ENCODE measurements at places on chromosomes 11 and 22.

DNA sequence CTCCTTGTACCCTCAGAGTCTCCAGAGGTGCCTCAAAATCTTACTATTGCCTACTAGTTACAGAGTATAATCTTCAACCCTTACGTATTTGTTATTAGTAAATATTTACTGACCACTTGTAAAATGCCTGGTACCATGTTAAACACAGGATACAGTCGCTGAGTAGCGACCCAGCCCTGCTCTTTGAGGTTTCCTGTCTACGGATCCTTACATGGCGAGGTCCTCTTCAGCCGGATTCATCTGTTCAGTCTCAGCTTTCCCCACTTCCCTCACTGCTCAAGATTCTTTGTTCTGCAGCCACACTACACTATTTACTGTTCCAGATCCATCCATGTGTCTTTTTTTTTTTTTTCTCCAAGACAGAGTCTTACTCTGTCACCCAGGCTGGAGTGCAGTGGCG, 13.2 kb upstream of the TTC36 start:
- DNase-seq: no peak

GRCh38 chr11:44876906-44877305, 73.8 kb downstream of the TP53I11 start:
- DNase-seq: no peak

DNA sequence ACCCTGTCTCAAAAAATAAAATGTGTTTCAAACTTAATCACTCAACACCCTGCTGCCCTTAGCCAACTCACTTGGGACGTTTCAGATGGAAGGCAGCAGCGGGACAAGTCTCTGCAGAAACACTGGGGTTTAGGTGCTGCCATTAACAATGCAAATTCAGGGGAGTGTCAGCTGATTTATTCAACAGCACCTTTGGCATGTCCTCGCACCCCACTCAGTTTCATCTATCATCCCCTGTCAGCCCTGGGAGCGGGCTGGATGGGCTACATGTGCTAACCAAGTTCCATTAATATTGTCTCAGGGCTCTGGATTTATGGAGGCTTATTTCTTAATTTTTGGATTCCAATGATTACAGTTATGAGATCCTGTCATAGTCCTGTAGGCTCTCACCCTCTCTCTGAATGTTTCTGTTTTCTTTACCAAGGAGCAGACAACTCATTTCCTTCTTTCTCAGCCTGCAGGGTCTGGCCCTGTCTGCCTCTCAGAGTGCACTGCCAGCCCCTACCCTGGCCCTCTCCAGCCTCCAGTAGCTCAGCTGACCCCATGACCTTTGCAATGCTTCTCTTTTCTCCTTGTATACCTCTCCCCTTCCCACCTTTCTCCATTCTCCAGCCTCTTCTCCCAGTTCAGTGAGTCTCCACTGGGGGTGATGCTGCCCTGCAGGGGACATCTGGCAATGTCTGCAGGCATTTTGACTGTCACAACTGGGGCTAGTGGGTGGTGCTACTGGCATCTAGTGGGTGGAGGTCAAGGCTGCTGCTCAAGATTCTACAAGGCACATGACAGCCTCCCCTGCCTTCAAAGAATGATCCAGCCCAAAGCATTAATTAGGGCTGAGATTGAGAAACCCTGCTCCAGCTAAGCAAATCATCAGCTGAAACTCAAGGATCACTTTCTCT, 79.0 kb downstream of the APIP start:
- no peak for DNase-seq

DNA sequence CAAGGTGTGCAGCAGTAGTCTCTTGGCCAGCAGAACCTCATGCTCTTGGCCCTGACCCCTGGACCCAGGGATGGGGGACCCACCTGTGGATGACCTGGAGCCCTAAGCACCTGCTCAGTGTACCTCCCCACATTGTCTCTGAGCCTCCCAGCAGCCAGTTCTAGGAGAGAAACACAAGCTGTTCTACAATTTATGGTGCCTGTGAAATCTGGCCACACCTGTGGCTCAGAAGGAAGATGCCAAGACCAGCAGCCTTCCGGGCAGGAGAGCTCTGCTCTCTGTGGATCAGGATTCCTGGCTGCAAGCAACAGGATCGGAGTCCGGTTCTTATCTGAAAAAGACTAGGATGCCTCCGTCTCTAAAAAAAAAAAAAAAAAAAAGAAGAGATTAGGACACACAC, 103.6 kb upstream of the ANO1 start:
- no peak for DNase-seq

DNA sequence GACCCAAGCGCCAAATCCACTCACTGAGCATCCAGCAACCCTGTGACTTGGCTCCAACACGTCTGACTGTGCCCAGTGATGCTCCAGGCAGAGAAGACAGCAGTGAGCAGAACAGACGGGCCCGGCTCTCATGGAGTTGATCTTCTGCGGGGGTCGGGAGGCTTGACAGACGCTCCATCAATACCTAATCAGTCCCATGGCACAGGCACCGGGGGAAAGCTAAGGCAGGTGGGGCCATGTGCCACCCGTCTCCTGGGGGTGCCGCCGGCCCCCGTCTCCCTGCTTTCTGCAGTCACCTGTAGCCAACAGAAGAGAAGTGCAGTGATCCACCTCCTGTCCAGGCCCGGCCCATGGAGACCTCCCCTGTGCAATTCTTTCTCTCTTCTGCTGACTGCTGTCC, 47.5 kb downstream of the LINC01488 start:
- DNase-seq: no peak

DNA sequence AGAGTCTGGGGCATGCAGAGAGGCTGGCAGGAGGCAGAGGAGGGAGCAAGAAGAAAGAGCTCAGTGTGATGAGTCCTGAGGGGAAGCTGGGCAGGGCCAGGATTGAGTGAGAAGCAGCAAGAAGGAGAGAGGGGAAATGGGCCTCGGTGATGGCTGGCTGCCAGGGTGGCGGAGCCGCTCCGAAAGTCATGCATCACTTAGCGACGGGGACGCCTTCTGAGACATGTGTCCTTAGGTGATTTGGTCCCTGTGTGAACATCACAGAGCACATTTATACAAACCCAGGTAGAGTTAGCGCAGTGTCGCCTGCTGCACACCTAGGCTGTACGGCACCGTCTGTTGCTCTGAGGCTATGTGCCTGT, 15.1 kb downstream of the TBC1D22A start:
- DNase-seq: peak; percentile 28

DNA sequence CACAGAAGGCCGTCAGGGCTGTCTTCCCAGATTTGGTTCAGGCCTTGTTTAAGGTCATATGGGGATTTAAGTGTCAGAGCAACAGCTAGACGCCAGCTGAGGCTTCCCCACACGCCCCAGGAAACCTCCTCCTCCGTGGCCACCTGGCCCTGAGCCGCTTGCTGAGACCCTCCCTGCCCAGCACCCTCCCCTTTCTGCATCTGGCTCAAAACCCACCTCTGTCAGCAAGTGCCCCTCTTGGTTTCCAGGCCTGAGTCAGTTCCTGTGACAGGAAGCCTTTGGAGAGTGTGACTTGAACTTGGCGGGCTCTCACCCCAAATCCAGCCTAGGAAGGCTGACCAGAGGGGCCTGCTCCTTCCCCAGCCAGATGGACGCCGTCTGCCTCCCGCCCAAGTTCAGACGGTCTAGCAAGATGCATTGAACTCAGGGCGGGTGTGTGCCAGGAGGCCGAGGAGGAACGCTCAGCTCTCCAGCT, 561 bp downstream of the FXYD2 start:
- no peak for DNase-seq

GRCh38 chr11:34065505-34066203, 14.1 kb downstream of the CAPRIN1 start:
- DNase-seq: no peak

DNA sequence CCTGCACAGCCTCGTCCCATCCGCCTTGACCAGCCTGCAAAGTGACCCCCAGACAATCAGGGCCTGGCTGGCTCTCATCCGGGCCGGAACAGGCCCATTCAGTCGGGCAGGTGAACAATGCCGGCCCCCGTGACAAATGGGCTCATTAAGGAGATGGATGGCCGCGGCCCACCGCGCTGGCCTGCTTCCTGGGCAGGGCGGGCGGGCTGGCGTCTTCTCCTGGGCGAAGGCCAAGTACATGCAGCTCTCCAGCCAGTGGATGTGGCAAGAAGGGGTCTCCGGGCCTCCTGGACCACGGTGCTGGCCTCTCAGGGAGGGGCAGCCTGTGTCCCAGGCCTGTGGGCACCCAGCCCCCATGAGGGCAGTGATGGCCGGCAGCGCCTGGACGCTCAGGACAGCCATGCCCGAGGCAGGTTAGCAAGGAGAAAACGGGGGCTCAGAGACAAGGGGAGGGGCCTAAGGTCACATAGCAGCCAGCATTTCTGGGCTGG, 1022.8 kb downstream of the BRD1 start:
- DNase-seq: no peak

DNA sequence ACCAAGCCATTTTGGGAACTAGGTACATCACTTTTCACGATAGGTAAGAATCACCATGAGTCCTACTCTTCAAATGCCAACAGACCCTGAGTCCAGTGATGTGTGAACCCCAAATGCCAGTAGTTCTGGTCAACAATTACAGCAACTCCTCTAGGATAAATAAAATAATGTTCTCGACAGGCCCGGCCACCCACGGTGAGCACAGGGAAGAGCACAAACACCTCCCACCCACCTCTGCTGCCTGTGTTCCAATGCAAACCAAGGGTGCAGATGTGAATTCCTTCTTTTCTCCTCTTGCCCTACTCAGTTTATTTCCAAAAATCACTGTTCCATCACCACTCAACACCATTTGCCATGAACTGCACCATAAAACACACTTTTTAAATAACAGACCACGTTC, 33.3 kb downstream of the MPPED2 start:
- DNase-seq: no peak

GRCh38 chr11:125128450-125128849, 17.0 kb upstream of the TMEM218 start:
- no peak for DNase-seq

DNA sequence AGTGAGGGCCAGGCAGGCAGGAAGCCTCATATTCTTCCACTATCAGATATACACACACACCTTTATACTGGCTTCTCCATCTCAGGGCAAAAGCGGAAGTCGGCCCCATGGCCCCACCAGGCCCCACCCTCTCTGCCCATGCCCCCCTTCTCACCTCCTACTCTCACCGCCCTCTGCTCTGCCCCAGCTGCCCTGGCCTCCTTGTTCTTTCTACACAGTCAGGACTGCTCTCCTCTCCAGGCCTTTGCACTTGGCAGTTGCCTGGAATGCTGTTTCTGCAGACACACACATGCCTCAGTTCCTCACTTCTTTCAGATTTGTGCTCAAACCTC, 25.3 kb downstream of the OTOG start:
- no peak for DNase-seq

GRCh38 chr22:45235101-45235777, 5.5 kb downstream of the KIAA0930 start:
- DNase-seq: no peak

DNA sequence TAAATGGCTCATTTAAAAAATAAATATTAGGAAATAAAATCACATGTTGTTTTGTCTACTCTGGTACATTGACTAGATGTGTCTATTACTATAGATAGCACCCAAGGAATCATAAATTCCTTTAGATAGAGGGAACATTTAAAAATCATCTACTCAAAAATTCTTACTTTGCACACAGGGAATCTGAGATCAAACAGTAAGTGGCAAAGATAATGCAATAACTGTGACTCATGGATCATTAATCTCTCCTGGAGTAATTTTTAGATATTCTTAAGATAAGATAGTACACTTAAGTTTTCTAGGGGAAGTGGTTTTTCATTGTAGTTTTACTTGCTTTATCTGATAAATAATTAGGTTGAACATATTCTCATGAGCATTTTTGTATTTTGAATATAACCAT, 468.9 kb downstream of the LUZP2 start:
- DNase-seq: no peak

- DNase-seq: no peak
Observed at GRCh38 chr22:37340331-37341262, 58.3 kb downstream of the CYTH4 start.

DNA sequence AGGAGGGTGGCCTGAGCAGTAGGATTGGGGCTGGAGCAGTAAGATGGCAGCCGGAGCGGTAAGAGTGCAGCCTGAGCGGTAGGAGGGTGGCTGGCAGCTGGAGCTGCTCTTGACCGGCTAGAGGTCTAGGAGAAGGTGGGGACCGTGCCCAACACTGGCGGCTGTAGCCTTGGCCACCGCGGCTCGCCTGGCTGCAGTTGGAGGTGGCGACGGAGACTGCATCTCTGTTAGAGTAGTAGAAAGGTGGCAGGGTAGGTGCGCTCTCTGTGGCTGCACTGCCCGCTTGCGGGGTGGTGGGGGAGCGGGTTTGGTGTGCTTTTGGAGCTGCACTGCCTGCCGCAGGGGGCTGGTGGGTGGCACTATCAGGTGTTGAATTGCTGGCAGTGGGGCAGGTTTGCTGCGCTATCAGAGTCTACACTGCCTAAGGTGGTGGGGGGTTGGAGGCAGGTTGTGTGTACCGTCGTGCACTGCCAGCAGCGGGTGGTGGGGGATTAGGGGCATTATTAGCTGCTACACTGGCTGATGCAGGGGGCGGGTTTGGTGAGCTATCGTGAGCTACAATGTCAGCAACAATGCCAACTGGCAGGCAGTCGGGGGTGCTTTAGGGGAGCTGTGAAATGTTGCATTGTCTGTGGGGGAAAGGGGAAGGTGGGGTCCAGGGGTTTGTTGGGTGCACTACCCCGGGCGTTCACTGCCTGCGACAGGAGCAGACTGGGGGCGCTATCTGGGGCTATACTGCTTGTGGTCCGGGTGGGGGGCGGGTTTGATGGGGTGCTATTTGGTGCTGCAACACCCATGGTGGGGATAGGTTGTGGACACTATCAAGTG, 4461.3 kb upstream of the OR11H1 start:
- DNase-seq: no peak

DNA sequence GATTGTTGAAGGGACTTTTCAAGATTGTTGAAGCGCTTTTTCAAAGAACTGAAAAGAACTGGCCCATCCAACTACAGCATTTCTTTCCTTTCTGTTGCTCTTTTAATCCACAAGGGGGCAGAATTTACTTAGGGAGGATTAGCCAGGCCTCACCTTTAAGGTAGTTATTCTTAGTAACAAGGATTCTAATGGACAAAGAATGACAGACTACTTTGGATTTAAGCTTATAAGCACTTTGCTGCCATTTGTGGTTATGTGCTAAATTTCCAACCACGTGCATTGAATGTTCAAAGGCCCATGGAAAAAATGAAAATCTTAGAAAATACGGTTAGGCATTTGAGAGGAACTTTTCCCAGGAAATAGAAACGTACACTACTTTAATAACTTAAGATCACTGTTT, 49.5 kb upstream of the HSPA8 start:
- DNase-seq: no peak

DNA sequence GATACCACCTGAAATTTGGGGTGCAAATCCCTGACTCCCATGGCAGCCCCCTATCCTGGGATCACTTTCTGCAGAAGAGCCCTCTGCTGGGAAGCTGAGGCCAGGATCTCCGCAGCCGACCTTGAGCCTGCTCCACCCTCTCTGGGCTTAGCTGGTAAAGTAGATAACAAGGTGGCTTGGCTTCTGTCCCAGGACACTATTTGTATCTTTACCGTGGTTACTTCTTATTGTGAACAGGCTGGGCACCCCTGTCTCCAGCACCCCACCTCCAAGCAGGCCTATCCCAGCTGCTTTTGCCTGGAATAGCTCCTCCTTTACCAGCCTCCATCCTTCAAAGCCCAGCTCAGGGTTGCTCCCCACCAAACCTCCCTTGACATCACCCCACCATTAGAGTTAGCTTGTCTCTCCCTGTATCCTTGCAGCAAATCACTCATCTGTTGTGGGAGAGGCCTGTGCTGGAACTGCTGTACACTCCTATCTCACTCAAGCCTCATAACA, 35.2 kb upstream of the P2RY2 start:
- DNase-seq: no peak

All from activated effector memory CD4-positive, alpha-beta T cell treated with Interleukin-2 at 50 U/mL for 16 hours (primary cell).